ENCODE measurements at places on chromosomes 11 and 22. TPM values are rescaled to one million over a fixed set of nuclear protein-coding genes. Genes with fewer than 3 reads are reported as not detected.

The WNT7B gene
- polyA plus RNA-seq = 5.8 TPM

The DPAGT1 gene
- 58.1 TPM for polyA plus RNA-seq

GRCh38 chr22:29718949-29719898 lies 579 bp upstream of the CABP7 start:
- no peak for DNase-seq

GRCh38 chr11:13349581-13349980 lies 72.0 kb downstream of the BMAL1 start:
- no peak for DNase-seq

DNA sequence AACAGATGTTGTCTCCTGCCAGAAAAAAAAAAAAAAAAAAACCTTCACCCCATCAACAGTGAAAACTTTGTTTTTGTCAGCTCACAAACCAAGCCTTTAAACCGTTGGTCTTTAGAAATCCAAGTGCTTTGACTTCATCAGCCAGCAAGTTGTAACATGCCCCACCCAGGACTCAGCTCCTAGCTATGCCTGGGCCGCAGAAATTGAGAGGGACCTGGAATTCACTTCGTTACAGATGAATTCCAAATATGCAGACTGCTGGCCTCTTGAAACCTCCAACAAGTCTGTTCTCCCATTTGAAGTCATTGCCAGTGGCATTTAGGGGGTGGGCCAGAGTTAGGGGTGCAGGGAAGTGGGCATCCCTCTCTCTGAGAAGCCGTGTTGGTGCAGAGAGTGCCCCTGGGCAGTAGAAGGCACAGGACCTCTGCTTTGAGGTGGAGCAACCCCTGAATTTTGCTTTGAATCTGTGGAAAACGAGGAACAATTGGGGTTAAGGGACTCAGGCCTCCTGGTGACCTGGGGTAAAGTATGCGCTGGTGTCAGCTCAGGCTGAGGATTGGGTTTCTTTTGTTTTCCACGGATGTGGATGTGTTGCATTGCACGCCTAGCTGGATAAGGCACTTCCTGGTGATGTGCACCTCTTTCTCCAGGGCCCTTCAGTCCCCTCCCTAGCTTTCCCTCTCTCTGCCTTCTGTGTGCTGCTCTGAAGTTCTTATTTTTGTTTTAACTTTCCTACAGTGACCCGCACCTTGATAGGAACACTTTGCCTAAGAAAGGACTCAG lies 109.5 kb downstream of the DBX1 start:
- no peak for DNase-seq

- DNase-seq = no peak
Observed at GRCh38 chr11:105781807-105782206, 171.9 kb downstream of the GRIA4 start.

GRCh38 chr22:46138058-46138797 lies 12.1 kb upstream of the PPARA start:
- no peak for DNase-seq
